ENCODE measurements at places on chromosomes 4 and X.
A peak's percentile ranks its signal among the peaks of the same experiment; 100 is the strongest.

DNA sequence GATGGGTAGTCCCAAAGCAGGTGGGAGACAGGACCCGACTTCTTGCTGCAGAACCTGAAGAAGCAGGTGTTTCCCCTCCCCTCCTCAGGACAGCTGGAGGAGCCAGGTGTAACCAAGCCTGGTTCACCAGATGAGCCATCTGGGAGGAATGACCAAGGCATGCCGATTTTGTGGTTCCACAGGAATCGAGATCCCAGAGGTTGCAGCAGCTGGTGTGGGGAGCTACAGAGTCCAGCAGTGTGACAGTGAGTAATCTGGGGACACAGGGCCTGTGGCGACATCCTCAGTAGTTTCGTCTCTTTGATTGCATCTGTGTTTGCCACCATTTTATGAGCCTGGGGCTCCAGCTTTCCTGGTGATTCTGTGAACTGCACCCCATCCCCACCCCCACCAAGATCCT is 2.6 kb upstream of the NDP start:
- no peak for DNase-seq

DNA sequence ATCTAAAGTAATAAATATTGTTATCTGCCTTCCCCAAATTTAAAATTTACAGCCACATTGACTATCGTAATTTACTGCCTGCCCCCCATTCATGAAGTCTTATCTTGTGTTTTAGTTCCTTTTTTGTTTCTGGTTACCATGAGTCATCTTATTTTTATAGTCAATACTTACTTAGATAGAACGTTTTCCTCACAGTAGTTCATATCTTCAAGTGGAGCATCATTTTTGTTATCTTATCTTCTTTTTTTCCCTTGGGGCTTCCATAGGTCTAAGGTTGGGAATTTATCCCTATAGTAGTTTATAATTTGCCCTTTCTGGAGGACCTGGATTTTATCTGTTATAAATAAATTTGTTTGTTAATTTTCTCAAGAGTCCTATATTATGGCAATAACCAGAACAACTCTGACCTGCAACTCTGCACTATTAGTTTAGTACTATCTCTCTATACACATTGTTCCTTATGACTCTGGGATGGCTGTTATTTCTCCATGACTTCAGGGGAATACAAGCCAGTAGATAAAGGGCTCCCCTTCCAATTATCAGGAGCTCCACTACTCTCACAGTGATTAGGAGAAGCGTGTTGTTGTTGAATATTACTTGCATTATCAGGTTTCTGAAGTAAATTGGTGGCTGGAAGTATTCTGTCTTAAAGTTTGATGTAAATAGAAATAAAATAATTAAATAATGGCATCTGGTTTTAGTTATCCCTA is 330.6 kb downstream of the GALNTL6 start:
- DNase-seq = no peak

DNA sequence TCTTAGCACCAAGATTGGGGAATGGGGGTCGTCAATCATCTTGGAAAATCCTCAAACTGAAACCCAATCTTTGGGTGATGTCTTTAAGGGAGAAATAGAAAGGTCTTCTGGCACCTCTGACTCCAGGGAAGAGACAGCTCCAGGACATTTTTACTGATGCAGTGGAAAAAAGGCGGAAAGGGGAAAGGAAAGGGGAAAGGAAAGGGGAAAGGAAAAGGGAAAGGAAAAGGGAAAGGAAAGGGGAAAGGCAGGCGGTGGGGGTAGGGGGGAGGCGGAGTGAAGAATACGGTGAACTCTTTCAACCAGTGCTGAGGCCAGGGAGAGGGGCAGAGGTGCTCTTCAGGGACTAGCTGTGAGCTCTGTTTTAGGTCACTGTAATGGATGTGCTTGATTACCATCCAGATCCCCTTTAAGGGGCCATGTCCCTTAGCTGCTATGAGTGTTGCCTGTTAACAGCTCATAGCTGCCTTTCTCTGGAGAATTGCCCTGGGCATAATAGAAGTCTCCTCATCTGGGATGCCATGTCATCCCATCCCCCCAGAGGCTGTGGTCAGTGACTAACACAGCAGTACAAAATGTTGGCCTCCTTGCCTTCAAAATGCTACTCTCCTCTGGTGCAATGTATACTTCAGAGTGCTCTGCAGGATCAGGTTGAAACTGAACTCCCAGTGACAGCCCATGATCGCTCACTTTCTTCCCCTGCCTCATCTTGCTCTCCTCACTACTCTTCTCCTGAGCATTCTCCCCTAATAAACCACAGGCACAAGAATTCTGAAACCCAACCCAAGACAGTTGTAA is 92.4 kb upstream of the AP1S2 start:
- DNase-seq = no peak

DNA sequence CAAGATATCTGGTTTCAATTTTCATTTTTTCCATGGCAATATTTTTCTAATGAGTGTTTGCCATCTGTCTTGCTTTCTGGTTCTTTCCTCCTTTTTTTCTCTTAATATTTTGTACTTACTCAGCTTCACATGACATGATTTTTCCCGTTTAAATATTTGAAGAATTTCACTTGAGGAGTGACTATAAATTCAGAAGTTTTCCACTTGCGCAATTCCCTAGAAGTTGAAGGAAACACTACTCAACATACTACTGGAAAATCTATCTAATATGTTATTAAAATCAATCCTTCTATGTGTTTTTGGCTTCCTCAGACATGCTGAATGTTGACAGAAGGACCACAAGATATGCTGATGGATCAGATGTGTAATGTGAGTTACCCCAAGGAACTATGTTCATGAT is 36.8 kb upstream of the BANK1 start:
- DNase-seq = no peak

GRCh38 chr4:62512271-62512670 is 1312.1 kb downstream of the ADGRL3 start:
- no peak for DNase-seq

- DNase-seq = no peak
Measured at GRCh38 chr4:56055027-56055977, 106.6 kb downstream of the CEP135 start.

- DNase-seq = no peak
Measured at GRCh38 chr4:11074581-11075241, 354.0 kb downstream of the HS3ST1 start.

GRCh38 chr4:86857341-86858052 is 8.3 kb upstream of the SLC10A6 start:
- DNase-seq = no peak

GRCh38 chr4:129583868-129584267 is 487.9 kb downstream of the C4orf33 start:
- DNase-seq = peak; percentile 89

DNA sequence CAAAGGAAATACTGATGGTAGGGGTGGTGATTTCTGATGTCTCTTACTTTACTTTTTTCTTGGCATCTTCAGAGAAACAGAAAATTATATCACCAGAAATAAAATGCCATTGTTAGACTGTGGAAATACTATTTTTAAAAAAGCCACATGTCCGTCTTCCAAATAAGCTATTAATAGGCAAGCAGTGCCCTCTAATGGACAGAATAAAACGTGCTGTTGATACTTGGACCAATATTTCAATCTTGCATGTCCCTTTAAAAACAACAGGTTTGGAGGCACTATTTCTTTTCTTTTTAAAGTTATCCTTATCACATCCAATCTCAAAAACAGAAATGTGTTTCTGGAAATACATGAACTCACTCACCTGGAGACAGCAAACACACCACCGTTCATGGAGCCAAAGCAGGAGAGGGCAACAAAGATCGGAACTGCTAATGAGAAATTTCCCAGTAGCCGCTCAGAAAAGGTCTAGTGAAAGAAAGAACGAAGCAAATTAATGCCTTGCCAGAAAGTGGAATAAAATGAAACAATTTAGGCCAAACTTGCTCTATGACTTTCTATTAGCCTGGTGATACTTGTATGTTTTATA is 59.2 kb downstream of the SLC7A11 start:
- DNase-seq = peak; percentile 60

GRCh38 chrX:31268359-31268758 is 196.5 kb upstream of the FTHL17 start:
- DNase-seq = no peak

GRCh38 chrX:41153448-41153847 is 68.2 kb downstream of the USP9X start:
- no peak for DNase-seq

GRCh38 chr4:24229978-24230377 is 340.1 kb upstream of the PPARGC1A start:
- DNase-seq = no peak

- DNase-seq = no peak
Measured at GRCh38 chr4:109499513-109499912, 60.5 kb upstream of the MCUB start.

- no peak for DNase-seq
Measured at GRCh38 chr4:138113819-138114400, 128.2 kb downstream of the SLC7A11 start.

GRCh38 chr4:143289370-143289769 is 47.3 kb upstream of the GAB1 start:
- DNase-seq = no peak

DNA sequence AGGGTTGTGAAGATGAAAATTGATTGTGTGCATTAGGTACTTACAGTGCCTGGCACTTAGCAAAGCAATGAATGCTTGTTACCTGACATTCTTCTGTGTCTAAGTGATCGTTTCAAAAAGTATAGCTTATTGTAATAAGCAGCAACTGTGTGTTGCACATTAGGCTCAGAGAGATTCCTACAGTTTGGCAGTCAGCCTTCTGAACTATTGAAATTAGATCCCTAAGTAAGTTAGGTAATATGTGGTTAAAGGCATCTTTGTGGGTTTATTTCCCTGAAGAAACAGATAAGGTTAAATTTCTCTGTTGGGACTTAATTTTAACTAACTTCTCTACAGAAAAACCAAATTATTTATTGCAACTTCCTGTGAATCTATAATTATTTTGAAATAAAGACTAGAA is 93.4 kb downstream of the REPS2 start:
- peak; percentile 2 for DNase-seq

- no peak for DNase-seq
Measured at GRCh38 chr4:175805846-175806245, 6.2 kb downstream of the GPM6A start.

DNA sequence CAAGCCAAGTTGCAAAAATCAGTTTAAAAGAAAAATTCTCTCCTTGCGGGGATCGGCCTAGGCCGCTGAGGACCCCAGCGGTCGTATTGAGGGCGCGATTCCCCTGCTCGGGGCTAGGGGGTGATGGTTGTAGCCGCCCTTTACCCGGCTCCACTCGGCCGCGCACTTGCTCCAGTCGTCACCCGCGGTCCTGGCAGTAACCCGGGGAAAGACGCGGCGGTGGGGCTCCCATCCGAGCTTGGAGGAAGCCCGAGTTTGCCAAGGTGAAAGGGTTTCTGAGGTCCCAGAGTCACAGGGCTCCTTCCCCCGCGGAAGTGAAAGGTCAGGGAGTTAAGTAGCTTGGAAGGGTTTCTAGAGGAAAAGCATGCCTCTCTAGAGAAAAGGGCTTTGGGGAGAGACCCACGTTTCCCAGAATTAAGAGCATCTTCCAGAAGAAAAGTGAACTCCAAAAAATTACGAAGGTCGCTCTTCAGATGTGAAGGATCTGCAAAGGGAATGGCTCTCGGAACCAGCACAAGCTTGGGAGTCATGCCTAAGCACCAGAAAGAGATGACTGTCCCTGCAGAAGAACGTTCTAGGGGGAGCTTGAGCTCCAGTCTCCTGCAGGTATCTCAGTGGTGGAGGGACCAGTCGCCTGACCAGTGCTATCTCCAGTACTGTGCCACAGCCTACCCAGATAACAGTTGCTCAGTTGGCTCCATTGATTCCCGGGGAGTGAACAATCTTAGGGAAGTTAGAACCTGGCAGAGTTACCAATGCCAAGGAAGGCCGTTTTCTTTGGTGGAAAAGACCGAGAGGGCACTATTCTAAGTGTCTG is 875 bp downstream of the LAP3 start:
- DNase-seq = no peak

DNA sequence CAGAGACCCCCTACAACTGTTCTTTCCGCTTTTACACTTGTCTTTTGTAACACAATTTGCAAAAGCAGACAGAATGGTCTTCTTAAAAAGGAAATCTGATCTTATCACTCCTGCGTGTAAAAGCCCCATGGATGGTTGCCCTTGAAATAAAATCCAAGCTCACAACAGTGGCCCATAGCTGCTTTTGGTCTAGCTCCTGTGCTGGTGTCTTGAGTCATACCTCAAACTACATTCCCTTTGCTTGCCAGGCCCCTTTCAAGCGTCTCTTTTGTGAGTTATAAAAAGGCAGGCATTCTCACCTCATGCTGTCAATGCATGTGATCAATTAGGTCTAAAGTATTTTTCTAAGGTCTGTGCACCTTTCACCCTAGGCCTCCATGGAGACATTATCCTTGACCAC is 27.6 kb downstream of the HPGD start:
- no peak for DNase-seq

DNA sequence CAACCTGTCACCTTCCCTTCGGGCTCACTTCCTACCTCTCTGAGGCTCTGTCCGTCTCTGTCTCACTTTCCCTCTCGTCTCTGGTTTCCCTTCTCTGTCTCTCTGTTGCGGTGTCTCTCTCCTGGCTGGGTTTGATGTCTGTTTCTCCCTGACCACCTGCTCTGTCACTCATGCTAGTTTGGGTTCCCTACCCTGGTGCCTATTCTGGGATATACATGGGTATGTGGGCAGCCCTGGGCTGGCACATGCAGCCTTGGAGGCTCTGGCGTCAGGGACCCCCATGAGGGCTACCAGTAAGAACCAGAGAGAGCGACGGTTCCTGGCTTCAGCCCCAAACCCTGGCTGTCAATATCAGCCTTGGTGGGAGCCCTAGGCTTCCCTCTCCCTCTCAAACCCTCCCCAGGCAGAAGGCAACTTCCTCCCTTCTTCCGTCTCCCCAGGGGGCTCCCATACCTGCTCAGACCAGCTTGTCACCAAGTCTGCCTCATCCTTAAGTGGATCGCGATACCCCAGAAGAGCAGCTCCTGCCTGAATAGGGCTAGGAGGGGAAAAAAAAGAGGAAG is 314 bp downstream of the DNASE1L1 start:
- DNase-seq = no peak

GRCh38 chr4:139934057-139934707 is 219.8 kb downstream of the MAML3 start:
- no peak for DNase-seq

- no peak for DNase-seq
Measured at GRCh38 chr4:164828955-164829354, 48.0 kb upstream of the APELA start.

- no peak for DNase-seq
Measured at GRCh38 chr4:173410079-173410478, 11.2 kb upstream of the SCRG1 start.

- no peak for DNase-seq
Measured at GRCh38 chrX:39336671-39337311, 535.5 kb downstream of the MID1IP1 start.

DNA sequence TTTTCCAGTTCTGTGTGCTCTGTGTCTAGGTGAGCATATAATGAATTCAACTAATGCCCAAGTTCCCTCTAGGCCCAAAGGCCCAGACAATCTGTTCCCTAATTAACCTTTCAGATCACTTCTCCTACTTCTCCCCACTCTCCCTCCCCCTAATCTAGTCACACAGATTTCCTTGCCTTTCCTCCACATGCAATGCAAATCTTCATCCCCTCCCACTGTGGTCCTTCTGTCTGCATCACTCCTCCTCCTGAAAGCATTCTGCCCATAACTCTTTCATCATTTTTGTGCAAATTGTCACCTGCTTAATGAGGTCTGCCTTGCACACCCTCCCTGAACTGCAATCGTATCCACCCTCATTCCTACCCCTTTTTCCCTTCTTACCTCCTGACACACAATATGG is 346.6 kb downstream of the FBXO8 start:
- DNase-seq = no peak

GRCh38 chr4:32417113-32417704 is 1697.0 kb downstream of the PCDH7 start:
- DNase-seq = no peak

Data from AML-193 (cell line).